ENCODE measurements at places on chromosomes 1 and 21.

- DNase-seq, result no peak
These were observed 140.5 kb downstream of the NTPCR start for GRCh38 chr1:233090746-233091494.

- no peak for DNase-seq
These were observed 21.7 kb downstream of the LRRN2 start for GRCh38 chr1:204663644-204664383.

DNA sequence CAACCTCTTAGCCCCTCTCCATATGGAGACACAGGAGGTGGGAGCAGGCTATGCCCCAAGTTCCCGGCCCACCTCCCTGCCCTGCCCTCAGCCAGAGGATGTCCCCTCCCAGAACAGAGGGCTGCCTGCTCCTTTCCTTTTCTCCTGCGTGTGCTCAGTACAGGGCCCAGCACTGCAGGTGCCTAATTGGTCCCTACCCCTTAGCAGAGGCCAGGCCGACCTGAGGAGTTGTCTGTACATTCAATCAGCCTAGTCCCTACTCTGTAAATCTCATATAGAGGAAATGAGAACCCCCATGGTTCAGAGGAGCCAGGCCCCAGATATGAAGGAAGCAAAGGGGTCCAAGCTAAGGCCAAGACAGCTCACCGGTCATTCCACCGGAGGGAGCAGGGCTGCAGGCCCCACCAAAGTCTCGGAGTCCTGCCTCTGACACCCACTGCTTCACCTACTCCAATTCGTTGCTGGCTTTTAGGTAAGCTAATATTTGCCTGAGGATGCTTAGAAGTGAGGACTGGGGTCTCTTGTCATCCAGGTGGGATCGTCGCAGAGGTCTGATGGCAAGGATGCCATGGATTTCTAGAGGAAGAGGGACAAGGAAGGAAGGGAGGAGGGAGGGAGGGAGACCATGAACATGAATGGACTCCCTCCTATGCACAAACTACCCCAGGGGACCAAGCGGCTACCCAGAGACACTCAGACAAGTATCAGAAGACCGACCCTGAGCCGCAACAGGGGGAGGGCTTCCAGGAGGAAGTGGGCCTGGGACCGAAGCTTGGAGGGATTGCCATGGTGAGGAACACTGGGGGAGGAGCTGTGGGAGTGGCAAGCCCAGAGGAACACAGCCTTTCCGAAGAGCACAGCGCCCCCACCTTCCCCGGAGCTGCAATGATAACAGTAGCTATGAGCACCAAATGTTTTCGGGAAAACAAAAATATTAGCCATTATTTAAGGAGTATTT is 30.4 kb upstream of the FOXO6 start:
- DNase-seq, result no peak

DNA sequence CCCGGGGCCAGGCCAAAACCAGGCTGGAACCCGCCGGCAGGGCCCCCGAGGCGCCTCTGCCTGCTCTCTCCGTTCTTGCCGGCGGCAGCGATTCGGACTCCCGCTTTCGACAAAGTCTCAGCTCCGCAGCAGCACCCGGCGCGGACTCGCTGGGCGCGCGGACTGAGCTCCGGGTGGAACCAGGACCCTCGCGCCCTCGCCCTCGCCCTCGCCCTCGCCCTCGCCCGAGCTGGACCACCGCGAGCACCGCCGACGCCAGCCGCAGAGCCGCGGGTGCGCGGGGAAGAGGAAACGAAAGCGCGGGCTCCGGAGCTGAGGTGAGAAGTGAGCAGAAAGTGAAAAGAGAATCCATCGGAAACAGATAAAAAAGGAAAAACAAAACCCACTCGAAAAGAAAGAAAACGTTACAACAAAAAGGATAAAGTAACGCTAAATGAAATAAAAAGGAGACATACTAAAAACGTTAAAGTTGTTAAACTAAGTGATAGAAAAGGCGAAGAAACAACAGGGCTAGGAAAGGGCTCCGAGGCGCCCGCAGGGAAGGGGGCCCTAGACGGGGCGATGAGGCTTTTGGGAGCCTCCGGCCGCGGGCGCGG is 64.9 kb downstream of the MEF2D start:
- no peak for DNase-seq

DNA sequence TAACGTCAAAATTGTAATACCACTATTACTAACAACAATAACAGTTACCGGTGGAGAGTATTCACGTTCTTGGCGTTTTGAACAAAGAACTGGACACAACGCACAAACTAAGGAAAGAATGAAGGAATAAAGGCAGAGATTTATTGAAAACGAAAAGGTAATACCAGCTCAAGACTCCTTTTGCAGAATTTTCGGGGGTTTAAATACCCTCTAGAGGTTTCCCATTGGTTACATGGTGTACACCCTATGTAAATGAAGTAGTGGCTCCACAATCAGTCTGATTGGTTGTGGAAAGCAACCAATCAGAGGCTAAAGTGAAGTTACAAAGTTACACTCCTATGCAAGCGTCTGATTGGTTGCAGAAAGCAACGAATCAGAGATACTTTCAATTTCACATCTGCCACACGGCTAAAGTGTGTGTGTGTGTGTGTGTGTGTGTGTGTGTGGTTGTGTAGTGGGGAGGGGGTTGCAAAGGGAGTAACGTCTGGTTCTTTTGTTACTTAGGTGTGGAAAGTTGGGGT is 1.1 kb upstream of the GTF2B start:
- DNase-seq, result no peak

DNA sequence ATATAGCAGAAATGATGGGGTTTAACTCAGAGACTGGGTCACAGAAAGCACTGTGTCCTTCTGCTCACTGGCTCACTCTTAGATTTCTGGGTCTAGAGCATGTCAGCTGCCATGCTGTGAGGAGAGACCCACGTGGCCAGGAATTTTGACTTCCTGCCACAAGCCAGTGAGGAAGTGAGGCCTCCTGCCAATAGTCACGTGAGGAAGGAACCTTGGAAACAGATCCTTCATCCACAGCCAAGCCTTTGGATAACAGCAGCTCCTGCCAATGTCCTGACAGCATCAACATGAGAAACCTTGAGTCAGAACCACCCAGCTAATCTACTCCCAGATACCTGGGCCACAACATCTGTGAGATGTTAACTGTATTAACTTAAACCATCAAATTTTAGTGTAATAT is 114.5 kb upstream of the PLPPR5 start:
- DNase-seq, result no peak

DNA sequence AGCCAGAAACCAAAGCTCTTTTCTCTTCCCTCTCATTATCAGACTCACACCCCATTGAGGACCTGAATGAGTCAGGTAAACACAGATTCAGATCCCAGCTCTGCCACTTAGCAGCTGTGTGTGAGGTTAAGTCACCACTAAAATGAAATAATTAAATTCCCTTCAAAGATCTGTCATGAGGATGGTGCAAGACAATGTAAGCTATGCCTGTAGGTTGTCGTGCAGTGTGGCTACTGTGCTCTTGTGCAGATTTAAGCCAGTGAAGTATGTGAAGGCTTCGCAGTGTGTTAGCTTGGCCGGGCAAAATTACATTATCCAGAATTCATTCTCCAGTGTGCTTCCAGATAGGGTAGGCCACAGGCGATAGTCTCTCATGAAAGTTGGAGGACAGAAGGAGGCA is 13.6 kb downstream of the UBL4B start:
- no peak for DNase-seq

DNA sequence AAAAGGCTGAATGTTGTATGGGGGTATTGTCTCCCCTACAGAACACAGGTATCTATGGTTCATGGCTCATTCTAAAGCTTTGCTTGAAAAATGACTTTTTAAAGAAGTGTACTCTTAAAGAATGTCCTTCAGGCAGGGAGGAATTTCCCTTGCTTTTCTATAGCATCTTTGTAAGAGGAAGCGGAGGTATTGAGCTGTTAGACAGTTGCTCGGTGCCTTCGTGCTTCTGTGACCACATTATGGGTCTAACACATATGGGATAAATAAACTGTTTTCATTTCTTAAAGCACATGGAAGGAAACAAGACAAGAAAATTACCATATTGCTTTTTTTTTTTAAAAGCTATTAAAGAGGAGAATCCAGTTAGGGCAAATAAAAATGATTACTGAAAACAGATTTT is 182.9 kb downstream of the NTNG1 start:
- no peak for DNase-seq

GRCh38 chr1:200107004-200107470 is 79.5 kb downstream of the NR5A2 start:
- no peak for DNase-seq

GRCh38 chr1:11862890-11863289 is 4.1 kb upstream of the NPPB start:
- no peak for DNase-seq

GRCh38 chr1:88079036-88079435 is 605.0 kb upstream of the PKN2 start:
- DNase-seq, result no peak

DNA sequence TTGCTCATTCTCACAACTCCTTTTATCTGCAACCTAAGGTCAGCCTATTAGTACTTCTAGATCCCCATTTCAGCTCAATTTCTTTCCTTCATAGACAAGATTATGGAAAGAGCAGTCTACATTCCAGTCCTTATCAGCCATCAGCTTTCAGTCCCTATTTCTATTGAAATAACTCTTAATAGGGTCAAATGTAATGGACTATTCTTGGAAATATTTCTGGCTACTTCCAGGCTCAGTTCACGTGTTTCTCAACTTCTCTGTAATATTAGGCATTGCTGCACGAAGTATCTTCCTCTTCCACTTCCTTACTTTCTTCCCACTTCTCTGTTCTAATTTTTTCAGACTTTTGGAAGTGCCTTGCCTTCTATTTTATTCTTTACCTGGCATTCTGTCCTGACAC is 232.9 kb upstream of the USP25 start:
- no peak for DNase-seq
